ENCODE measurements at places on chromosomes 13 and 19. TPM values are rescaled to one million over a fixed set of nuclear protein-coding genes. Genes with fewer than 3 reads are reported as not detected.

- H3K4me1 ChIP-seq = no peaks in the 10 kb centered on the region
- H3K27me3 ChIP-seq = no peaks in the 10 kb centered on the region
- DNase-seq = no peak
- H3K36me3 ChIP-seq = peaks cover 9% of the 10 kb centered on the region
- H3K27ac ChIP-seq = no peak overlapping the region
Observed at GRCh38 chr19:11064831-11065303, 24.4 kb upstream of the LDLR start.

GRCh38 chr13:49622174-49622946 is 5.9 kb upstream of the ARL11 start:
- no peaks in the 10 kb centered on the region for H3K27me3 ChIP-seq
- H3K36me3 ChIP-seq = no peaks in the 10 kb centered on the region
- no peaks in the 10 kb centered on the region for H3K4me1 ChIP-seq
- no peak for DNase-seq

METTL21C gene
- total RNA-seq = not detected

- no peaks in the 10 kb centered on the region for H3K36me3 ChIP-seq
- H3K4me1 ChIP-seq = no peaks in the 10 kb centered on the region
- no peaks in the 10 kb centered on the region for H3K27me3 ChIP-seq
- H3K27ac ChIP-seq = no peak overlapping the region
Observed at GRCh38 chr13:99731747-99732146, 230.5 kb downstream of the TM9SF2 start.

GRCh38 chr19:11041194-11041593 is 48.1 kb upstream of the LDLR start:
- H3K4me1 ChIP-seq = no peaks in the 10 kb centered on the region
- peaks cover 4% of the 10 kb centered on the region for H3K36me3 ChIP-seq
- H3K4me3 ChIP-seq = no peak overlapping the region
- H3K27ac ChIP-seq = no peak overlapping the region
- DNase-seq = no peak
- no peaks in the 10 kb centered on the region for H3K27me3 ChIP-seq

- H3K4me3 ChIP-seq = no peak overlapping the region
- DNase-seq = no peak
- no peak overlapping the region for H3K27ac ChIP-seq
- no peaks in the 10 kb centered on the region for H3K36me3 ChIP-seq
- peaks cover 6% of the 10 kb centered on the region for H3K4me1 ChIP-seq
- peaks cover 64% of the 10 kb centered on the region for H3K27me3 ChIP-seq
Observed at GRCh38 chr13:52837850-52838249, 10.6 kb downstream of the PCDH8 start.

- no peak for DNase-seq
- no peak overlapping the region for H3K27ac ChIP-seq
- peaks cover 7% of the 10 kb centered on the region for H3K4me1 ChIP-seq
- peaks cover 61% of the 10 kb centered on the region for H3K27me3 ChIP-seq
- H3K36me3 ChIP-seq = no peaks in the 10 kb centered on the region
Observed at GRCh38 chr13:97015661-97016350, 21.5 kb upstream of the OXGR1 start.
